Common myeloid progenitor, CD34-positive (primary cell): ENCODE measurements at places on chromosomes 13 and 19.

GRCh38 chr19:7505288-7505681 lies 10.6 kb upstream of the ZNF358 start:
- no peak for DNase-seq

- DNase-seq = no peak
Measured at GRCh38 chr19:45097776-45098520, 5.0 kb downstream of the PPP1R37 start.

DNA sequence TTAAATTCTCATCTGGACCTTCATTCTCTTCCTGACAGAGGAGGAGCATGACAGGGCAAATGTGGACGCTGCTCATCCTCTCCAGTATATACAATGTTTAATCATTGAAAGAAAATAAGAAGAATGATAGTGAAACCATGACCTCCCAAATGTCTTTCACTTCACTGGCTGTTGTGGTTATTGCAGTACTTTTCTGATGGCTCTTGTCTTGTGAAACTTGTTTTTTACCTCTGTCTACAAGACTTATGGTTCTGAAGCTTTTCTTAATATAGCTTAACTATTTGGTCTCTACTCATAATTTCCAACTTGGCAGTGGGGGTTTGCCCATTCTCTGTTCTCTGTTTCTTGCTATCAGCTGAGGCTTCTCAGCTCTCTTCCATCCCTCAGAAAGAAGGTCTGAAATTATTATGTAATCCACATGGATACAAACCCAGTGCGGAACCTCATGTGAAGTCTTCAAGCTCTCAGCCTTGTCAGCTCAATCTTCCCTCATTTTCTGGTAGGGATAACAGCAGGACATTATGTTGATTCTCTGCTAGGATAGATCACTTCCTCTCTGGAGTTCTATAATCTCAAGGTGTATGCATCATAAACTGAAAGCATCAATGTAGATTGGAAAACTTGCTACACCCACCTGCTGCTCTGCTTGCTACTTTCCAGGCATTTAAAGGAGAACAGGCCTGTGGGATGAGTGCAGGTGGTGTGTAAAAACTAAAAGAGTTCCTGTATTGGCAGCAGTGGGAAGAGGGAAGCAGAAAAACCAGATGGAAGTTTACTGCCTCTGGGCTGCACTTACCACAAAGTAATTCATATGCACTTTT lies 250.3 kb upstream of the HTR2A start:
- no peak for DNase-seq

DNA sequence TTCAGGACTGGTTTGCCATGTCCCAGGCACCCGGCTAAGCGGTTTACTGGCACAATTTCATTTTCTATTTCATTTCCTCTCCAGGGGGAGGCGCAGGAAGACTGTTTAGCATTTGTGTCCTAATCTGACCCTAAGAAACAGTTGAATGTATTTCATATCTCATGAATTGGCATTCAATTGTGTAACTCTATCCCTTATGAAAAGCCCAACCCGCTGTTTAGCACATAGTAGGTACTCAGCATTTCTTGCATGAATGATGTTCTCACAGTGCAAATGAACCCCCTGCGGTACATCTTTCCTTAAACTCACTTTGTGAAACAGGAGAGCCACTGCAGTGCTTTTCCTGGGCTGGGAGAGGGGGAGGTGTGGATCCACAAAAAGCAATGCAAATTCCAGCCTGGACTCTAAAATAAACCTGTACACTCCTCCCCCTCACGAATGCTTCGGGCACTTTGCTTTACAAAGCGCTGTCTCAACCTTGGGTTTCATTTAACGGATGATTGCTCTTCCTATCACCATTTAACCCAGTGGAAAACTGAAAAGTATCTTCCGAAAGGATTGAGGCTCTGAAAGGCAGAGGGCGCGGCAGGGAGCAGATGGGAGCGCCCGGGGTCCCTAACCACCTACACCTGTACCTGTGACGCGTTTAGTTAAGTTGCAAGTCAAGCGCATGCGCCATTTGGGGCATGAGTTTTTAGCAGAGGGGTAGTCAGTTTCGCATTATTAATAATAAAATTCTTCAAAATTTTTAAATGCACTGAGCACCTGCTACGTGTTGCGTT lies 1.2 kb upstream of the EEF2 start:
- peak; percentile 87 for DNase-seq

DNA sequence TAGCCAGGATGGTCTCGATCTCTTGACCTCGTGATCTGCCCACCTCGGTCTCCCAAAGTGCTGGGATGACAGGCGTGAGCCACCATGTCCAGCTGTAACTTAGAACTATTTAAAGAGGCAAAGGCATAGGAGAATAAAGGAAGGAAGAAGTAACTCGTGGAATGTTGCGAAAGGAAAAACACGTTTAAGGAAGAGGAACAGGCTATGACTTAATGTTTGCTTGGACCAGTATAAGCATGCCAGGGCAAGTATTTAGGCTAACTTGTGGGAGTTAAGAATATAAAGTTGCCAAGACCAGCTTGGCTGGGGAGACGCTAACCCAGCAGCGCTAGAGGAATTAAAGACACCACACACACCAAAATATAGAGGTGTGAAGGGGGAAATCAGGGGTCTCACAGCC lies 33.5 kb downstream of the ZNF844 start:
- no peak for DNase-seq

GRCh38 chr19:51375504-51376221 lies 3.2 kb upstream of the NKG7 start:
- DNase-seq = no peak

GRCh38 chr13:37273836-37274235 lies 168.4 kb upstream of the CSNK1A1L start:
- no peak for DNase-seq

DNA sequence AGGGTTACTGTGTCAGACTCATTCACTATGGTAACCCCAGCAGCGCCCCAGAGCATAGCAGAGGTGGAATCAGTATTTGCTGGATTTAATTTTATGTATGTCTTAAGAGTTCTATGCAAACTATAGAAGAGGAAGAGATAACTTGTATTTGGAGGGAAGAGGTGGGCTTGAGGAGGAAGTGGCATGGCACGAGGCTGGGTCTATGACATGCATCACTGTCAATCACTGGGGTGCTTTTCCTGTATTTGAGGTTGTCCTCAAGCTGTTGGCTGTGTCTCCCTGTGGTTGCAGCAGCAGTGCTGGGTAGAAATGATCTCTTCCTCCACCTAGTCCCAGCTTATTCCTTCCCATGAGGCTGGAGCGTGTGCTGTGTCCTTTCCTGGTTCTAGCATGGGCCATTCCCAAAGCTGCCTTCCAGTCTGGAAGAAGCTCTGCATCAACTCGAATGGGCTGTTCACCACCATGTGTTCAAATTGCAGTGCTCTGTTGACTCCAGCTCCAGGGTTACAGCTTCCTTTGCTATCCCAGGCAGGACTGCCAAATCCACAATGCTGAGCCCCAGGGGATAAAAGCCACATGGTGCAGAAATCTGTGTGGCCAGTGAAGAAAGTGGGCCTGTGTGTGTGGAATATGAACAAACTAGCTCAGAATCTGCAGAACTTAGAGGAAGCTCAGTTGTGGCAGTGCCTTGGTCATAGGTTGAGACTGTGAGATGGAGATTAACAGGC lies 73.1 kb upstream of the MTIF3 start:
- DNase-seq = peak; percentile 82

DNA sequence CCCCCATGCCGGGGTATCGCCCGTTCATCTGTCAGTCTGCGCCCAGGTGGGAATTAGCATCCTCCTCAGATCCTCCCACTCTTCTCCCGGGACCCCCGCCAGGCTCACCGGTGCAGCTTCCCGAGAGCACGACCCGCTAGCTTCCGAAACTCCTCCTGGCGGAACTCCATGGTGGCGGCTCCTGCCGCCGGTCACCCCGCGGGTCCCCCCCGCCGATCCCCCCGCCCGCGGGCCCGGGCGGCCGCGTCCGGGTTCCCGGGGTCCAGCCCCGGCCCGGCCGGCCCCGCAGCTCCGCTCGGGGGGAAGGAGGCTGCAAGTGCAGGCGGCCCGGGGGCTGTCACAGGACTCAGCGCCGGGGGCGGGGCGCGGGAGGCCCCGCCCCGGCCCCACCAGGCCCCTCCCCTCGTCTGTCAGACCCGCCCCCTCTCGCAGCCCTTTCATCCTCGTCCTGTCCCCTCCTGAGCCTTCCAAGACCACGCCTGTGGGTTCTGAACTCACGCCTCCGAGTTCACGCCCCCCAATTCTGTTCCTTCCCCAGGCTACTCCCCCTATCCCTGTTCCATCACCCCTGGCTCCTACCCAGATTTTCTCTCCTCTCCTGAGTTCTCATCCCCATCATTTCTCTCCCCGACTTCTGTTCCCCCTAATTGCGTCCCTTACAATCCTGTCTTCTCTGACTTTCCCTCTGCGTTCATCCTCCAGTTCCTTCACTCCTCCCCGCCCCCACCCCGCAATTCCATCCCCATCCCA lies at the start of gene SLC17A7:
TSS of gene SLC17A7 (minus strand) at position 318 of the 750 bp plus-strand sequence. CDS start at position 170, 148 bp downstream.
- peak; percentile 50 for DNase-seq

DNA sequence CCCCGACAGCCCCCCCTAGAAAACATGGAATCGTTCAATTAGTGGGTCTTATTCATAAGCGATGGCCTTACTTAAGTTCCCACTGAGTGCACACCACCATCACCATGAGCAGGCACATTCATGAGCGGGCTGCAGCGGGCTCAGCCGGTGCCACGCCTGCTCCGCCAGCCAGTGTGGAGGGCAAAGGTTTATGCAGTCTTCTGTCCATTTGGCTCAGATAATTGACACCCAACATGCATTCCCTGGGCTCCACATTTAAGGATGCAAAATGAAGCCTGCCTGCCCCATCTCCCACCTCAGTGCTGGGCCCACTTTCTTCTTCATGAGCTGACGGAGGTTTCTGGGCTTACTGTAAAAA lies 12.1 kb downstream of the C19orf12 start:
- no peak for DNase-seq

GRCh38 chr13:46831588-46832194 lies 34.7 kb upstream of the ESD start:
- DNase-seq = peak; percentile 77

GRCh38 chr19:5091684-5092480 lies 123.0 kb downstream of the KDM4B start:
- no peak for DNase-seq

DNA sequence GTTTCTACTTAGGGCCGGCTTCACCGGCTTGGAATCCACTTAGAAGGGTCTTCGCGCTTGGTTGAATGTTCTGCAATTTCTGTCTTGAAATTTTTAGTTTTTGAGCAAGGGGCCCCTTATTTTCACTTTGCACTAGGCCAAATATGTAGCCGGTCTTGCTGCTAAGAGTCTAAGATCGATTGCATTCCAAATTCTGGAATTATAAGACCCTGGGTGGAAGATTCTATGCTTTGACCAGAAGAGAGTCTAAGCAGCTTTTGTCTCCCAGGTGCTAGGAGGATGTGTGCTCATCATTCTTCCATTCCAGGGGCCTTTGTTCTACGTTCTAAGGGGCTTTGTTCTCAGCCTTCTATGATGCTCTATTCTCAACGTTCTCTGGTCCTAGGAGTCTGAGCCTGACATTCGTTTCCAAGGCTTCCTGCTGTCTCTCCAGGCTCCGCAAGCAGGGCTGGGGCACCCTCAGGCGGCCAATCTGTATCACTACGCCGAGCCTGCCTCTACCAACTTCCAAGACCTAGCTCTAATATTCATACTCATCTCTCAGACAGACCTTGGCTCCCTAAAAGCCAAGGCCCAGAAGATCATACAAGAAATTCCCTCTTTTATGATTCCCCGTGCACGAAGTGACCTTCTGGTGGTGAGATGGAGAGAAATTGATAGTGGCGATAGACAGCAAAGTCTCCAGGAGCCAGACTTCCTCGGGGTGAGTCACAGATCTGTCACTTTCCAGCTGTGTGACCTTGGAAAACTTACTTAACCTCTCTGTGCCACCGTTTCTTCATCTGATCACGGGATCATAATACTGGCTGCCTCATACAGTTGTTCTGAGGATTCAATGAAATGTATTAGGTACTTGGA lies 982 bp upstream of the DACT3 start:
- DNase-seq = peak; percentile 95

GRCh38 chr13:32044446-32044845 lies 12.9 kb downstream of the FRY start:
- DNase-seq = no peak

DNA sequence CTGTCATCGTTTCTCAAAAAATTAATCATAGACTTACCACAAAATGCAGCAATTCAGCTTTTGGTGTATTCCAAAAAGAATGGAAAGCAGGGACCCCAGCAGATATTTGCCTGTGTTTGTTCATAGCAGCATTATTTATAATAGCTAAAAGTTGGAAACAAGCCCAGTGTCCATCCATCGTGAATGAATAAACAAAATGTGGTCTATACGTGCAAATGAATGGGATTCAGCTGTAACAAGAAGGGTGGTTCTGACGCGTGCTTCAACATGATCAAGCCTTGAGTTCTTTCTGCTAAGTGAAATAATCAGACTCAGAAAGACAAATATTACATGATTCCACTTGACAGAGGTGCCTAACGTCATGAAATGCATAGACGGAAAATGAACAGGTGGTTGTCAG lies 36.4 kb downstream of the PSG11 start:
- DNase-seq = no peak

DNA sequence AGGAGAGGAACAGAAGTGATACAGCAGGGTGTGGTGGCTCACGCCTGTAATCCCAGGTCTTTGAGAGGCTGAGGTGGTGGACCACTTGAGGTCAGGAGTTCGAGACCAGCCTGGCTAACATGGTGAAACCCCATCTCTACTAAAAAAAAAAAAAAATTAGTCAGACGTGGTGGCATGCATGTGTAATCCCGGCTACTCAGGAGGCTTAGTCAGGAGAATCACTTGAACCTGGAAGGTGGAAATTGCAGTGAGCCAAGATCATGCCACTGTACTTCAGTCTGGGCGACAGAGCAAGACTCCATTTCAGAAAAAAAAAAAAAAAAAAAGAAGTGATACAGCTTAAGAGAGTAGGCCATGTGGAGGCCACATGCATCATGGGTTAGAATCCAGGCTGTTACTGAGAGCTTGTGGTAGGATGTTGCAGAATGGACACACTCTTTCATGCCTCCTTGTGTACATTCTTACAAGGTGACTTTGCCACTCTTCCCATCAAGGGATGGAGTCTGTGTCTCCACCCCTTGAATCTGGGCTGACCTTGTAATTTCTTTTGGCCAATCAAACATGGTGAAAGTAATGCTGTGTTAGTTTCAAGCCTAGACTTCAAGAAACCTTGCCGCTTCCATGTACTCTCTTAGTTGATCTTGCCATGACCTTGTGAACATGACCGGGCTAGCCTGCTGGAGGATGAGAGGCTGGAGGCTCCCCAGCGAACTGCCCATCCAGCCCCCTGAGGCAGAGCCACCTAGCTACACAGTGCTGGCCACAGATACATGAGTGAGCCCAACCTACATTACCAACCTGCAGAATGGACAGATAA lies 12.3 kb downstream of the FAM187B start:
- no peak for DNase-seq

DNA sequence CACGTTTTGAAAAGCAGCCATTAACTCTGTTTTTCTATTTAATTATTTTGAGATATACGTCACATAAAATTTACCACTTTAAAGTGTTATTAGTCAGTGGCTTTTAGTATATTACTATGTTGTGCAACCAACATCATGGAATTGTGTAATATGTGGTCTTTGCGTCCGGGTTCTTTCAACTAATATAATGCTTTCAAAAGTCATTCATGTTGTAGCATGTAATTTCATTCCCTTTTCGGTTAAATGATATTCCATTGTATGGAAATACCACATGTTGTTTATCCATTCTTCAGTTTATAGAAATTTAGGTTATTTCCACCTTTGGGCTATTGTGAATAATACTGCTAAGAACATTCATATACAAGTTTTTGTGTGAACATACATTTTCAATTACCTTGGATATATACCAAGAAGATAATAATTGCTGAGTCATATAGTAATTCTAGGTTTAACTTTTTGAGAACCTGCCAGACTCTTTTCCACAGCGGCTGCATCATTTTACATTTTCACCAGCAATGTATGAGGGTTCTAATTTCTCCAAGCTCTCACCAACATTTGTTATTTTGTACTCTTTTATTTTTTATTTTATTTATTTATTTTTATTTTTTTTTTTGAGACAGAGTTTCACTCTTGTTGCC lies 28.1 kb upstream of the CLDN10 start:
- no peak for DNase-seq
